ENCODE measurements at places on chromosomes 11 and 22.

- no peak for DNase-seq
Observed at GRCh38 chr22:30056015-30056414, 24.2 kb upstream of the HORMAD2 start.

DNA sequence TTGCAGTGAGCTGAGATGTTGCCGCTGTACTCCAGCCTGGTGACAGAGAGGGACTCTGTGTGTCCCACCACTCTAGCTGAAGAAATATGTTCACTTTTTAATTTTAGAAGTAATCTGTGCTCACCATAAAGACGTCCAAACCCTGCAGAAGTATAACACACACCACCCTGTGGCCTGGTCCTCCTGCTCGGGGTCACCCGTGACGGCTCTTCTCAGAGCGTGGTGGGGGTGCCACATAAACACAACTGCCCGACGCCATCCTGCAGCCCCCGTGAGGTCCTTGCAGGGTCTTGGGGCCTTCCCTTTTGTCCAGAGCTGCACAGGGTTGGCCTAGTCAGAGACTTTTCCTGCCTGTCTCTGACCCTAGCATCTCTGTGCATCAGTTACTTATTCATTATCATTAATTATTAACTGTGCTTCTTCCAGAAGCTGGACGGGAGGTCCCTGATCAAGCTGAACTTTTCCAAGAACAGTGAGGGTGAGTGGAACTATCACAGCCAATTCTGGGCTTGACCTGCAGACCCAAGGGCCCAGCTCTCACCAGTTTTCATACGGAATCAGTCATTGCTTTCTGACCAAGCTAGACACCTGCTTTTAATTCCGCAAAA, 8.9 kb downstream of the PPIL2 start:
- DNase-seq: no peak

DNA sequence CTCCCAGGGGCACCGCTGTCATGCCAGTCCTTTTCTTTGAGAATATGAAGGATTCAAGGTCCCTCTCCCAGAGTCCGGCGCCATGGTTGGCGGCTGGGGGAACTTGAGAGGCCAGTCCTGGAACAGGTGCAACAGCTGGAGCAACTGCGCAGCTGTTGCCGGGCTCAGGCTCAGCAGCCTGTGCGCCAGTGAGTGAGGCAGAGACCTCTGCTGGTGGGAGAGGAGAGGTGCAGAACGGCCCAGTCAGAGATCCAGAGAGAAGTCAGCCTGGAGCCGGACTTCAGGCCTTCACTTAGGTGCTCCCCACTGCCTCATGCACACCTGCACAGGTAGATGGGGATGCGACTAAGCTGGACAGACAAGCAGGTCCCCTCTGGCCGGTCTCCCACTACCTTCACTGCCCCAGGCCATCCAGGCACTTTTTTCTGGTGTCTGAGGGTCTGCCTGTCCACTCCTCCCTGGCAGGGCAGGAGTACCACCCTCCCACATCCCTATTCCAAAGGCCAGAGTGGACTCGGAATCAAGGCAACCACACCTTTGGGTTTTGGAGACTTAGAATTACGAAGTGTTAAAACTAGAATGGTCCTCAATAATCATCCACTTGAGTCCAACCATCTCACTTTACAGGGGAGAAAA, 4.6 kb downstream of the CHRDL2 start:
- peak; percentile 75 for DNase-seq

DNA sequence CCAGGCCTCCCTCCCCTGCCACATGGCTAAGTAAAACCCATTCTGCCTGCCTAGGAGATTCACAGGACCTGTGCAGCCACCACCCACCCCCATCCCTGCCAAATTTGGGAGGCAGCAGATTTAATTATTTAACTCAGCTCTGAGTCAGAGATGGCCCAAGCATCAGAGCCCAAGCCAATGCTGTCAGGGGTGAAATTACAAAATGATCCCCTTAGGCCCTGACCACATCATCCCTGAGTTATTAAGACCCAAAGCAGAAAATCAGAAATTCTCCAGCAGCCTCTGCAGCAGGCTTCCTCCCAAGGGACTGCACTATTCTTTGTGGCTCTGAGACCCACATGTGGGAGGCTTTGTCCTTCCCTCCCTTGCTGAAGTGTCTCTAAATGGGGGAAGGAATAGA, 52.8 kb upstream of the RRAS2 start:
- DNase-seq: no peak

- DNase-seq: no peak
Observed at GRCh38 chr11:25755381-25755780, 576.5 kb upstream of the ANO3 start.

DNA sequence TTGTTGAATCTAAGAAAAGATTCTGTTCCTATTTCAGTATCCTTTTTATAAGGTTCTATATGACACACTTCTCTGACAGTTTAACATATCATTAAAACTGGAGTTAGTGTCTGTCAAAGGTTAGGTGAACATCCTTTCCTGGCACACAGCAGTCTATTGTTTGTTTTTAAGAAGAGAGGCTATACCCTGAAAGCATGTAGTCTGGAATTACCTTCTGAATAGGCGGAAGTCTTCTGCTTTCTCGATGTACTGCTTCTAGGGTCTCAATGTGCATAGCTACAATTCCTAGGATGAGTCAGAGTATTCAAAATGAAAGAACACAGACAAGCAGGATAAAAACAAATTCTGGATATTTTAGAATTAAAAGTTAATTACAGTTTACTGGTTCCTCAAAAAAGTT, 188.6 kb downstream of the SWAP70 start:
- DNase-seq: no peak

DNA sequence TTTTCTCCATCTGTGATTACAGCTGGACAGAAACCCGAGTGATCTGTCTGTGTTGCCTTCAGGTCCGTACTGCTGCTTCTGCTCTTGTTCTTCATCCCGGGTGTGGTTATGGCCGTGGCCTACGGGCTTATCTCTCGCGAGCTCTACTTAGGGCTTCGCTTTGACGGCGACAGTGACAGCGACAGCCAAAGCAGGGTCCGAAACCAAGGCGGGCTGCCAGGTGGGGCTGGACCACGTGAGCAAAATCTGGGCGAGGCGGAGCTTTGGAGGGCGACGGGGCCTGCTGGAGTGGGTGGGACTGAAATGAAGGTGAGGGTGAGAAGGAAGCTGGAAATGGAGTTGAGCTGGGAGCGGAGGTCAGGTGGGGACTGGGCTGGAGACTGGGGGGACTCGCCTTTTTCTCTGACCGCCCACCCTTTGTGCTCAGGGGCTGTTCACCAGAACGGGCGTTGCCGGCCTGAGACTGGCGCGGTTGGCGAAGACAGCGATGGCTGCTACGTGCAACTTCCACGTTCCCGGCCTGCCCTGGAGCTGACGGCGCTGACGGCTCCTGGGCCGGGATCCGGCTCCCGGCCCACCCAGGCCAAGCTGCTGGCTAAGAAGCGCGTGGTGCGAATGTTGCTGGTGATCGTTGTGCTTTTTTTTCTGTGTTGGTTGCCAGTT, 11.1 kb downstream of the CCKBR start:
- DNase-seq: no peak

DNA sequence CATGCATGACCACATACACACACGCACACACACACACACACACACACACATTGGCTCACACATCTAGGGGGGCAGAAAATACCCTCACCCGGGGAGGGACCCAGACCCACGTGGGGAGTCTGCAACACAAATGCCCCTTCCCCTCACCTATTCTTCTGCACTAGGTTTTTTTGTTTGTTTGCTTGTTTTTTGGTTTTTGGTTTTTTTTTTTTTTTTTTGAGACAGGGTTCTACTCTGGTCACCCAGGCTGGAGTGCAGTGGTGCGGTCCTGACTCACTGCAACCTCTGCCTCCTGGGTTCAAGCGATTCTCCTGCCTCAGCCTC, 28.4 kb downstream of the WEE1 start:
- DNase-seq: no peak

DNA sequence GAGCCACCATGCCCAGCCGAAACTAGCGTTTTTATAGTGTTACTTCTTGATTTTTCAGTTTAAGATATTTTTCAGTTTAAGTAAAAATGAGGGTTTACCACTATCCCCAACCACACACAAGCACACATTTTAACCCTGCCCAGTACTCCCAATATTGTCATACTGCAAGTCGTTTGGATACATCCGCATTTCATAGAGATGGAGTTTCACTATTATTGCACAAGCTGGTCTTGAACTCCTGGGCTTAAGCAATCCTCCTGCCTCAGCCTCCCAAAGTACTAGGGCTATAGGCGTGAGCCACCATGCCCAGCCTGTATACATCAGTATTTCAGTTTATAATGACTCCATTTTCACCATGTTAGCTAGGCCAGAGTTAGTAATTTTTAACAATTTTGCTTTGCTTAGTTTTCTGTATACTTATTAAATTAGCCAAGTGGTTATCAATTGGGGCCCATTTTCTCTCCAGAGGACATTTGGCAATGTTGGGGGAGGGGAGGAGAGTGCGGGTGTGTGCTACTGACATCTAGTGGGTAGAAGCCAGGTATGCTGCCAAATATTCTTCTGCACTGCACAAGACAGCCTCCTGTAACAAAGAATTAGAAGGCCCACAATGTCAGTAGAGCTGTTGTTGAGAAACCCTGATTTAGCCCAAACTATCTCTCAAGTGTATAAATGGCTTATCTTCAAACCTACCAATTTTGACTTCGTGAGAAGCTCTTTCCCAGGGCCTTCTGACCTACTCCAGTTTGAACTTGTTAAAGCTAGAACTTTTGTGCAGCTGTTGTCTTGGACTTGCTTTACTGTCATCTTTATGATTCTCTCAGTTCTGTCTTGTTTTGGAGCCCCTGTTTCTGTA, 7.3 kb downstream of the USP47 start:
- peak; percentile 76 for DNase-seq

GRCh38 chr11:127182586-127183203, 182.1 kb upstream of the KIRREL3 start:
- peak; percentile 58 for DNase-seq

- DNase-seq: no peak
Observed at GRCh38 chr22:22957090-22957489, 69.5 kb downstream of the IGLL5 start.

DNA sequence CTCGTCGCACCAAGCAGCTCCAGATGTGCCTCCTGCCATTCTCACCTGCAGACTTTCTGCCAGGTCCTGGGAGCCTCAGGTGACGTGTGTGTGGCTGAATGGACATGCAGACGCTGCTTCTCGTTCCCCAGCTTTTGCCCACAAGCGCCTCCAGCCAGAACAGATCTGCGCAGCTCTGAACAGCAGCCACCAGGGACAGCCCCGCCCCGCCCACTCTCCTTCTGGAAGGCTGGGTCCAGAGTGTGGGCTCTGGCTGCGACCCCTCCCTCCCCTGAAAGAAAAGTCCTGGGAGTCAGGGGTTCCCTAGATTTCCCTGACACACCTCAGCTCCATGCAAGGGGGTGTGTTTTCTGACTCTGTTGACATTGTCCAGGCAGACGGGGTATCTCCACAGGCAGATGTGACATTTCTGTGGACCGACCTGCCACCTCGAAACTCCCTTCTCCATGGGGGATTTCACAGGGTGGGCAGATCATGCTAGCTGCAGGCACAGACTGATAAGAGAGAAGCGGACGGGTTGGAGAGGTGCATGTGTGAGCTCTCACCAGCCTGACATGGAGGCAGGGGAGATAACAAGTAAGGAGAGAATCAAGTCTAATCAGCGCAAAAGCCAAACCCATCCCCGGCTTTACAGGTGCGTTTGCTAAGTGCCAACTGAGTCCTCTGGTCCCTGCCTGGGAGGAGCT, 19.8 kb downstream of the SLCO2B1 start:
- no peak for DNase-seq

DNA sequence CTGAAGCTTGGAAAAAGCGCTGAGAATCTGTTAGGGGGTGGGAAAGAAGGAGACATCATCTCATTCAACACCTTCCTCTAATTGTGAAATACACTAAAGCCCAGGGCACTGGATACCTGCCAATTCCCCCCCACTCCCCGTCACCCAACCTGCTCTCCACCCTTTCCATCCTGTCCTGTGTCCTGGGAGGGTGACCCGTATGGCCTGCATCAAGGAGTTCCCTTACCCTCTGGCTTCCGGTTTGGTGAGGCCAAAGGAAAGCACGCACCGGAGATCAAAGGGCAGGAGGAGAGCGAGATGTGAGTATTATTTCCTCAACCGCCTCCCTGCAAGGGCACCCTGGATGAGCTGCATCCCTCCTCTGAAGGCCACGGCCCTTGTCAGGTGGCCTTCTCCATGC, 65.0 kb upstream of the PTPRJ start:
- no peak for DNase-seq

DNA sequence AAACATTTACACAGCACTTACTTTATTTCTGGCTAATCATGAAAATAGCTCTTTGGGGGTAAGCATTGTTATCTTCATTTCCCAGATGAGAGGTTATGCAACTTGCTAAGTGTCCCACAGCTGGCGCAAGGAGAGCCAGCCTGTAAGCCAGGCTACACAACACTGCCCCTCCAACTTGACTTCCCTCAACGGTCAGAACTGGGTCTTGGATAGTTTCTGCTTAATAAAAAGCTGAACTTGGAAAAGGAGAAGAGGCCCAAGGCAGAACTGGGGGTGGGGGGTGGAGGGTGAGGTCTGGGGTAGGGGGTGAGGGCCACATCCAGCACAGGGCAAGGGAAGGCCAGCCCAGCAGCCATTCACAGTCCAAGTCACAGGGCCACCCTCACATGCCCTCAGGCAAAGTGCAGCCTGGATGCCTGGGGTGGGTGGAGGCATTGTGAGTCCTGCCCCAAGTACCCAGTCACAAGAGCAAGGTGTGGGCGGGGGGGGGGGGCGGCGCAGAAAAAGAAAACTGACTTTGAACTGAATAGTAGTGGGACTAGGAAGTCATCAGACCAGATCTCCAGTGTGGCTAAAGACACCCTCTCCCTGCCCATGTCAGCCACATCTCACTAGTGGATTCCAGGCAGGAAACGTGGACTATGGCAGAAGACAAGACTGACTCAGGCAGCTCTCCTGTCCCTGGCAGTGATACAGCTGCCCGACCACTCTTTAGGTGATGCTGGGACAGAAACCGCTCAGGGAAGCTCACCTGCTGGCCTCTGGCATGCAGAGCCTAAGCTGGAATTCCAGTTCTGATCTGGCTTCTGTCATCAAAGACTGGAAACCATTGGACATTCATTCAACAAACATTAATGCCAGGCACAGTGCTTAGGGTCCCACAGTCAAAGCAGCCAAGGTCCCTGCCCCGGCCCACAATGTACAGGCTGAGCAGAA, 52.4 kb downstream of the PACSIN2 start:
- no peak for DNase-seq

DNA sequence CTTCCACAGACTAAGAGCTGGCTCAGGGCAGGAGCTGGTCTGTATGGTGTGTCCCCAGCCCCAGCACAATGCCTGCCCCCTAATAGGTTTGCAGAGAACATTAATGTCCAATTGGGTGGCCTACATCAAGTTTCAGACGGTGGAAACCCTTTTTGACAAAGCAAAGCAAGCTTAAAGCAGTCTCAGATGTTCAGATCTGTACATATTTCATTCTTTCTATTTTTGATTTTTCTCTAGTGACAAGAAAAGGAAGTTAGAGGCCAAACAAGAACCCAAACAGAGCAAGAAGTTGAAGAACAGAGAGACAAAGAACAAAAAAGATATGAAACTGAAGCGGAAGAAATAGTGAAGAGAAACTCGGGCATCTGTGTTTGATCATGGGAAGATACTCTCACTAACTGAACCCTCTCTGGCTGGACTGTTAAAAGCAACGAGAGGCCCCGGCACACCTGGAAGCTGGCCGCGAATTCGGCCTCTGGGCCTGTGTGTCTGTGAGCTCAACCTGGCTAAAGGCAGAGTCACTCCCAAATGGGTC, 40.5 kb downstream of the NAT10 start:
- DNase-seq: no peak

GRCh38 chr11:26930518-26931247, 63.2 kb upstream of the FIBIN start:
- peak; percentile 35 for DNase-seq

- DNase-seq: no peak
Observed at GRCh38 chr11:67366546-67366945, 6.9 kb downstream of the CLCF1 start.

GRCh38 chr22:36406721-36407120, 19.0 kb upstream of the MYH9 start:
- DNase-seq: no peak

- peak; percentile 59 for DNase-seq
Observed at GRCh38 chr11:77113382-77114088, 10.9 kb downstream of the OMP start.
